Stimulated activated CD8-positive, alpha-beta memory T cell treated with anti-CD3 and anti-CD28 coated beads, Interleukin-12 subunit alpha, Interleukin-12 subunit beta, amount 100 ng/mL, for 1 hour (primary cell): ENCODE measurements at places on chromosomes 3 and 15.
A peak's percentile ranks its signal among the peaks of the same experiment; 100 is the strongest.

DNA sequence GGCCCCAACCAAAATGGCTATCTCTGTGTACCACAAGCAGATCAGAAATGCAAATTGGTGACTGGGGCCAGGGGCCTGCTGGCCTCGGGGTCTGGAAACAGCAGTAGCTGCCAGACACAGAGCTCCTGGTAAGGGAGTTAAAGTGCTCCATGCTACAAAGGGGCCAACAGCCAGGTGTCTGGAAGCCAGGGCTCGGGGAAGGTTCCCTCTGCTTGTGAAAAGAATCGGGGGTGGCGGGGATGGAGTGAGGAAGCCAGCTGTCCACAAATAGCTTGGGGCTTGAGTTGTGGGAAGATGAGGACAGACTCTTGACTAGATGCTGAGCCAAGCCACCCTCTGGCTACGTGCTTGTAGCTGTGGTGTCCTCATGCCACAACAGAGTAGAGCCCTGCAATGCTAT, 39.3 kb downstream of the CHRD start:
- no peak for DNase-seq

DNA sequence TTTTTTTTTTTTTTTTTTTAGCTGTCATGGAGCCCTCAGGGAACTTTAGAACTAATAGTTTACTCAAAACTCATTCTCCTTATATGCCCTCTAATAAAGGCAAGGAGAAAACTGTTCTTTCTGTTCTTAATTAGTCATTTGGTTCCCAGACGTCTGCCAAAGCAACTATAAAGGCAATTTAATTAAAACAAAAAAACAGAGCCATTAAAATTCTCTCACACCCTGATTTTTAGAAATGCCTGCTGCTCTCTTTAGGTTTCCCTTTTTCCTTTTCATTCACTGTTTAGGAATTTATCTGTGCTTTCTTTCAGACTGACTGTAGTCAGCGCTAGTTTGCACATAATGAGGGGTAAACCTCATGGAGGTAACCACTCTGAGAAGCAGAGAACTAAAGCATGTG, 463.6 kb upstream of the THRB start:
- DNase-seq, result no peak

DNA sequence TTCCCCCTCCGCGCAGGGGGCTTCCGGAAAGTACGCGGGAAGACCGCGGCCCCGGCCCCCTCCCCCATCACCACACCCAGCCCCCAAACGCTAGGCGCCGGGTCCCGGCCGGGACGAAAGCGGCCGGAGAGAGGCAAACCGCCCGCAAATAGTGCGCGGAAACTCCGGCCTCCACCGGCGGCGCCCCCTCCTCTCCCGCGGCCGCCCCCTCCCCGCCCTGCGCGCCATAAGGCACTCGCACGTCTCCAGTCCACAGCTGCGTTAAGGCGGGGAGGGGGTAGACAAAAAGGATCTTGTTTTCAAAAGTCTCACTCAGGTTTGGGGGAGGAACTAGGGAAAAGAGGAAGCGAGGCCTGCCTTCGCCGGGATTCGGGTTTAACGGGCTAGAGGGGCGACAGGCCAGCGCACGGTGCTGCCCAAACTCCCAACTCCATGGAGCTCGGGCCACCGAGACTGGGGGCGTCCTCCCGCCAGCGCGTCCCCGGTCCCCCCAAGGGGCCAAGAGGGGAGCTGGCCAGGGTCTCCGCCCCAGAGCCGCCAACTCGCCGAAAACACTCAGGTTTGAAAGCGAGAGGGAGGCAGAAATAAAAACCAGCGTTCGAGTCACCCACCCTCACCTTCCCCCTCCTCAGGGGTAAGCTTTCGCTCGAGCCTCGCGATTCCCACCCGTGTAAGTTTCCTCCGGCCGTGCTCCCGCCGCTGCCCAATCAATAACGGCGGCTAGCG, 1.8 kb downstream of the ANP32A start:
- DNase-seq, result no peak

- no peak for DNase-seq
Measured at GRCh38 chr3:181696626-181697230, 15.0 kb upstream of the SOX2 start.

DNA sequence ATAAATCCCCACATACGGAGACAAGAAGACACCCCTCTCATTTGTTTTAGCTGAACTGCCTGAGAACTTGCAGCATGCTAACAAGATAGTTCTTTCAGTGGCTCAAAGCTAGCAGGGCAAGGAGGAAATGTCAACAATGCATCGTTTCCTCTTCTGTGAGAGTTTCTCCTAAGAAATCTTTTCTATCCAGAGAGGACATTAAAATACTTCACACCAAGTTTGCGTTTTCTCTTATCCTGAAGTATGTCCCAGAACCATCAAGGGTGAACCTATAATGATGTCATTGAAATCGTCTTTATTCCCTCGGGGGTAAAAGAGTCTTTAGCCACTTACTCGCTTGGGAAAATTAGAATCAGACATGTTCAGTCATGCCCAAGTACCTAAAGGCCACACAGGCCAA, 541.7 kb upstream of the MDFIC2 start:
- no peak for DNase-seq

DNA sequence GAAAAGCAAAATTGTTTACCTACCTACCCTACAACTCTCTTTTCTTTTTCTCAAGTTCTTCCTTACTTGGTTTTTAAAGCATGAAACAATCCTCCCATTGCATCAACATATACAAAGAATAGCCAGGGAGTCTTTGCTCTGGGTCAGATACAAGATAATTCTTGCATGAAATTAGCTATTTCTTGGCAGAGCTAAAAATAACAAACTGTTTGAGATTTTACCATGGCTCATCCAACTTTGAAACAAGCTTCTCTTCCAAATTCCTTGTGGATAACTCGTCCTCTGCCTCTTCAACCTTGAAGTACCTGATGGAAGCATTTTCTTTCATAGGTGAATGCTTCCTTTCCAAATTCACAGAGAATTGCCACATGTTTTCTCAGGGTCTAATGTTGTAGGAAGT, 9.2 kb upstream of the CBLB start:
- no peak for DNase-seq

GRCh38 chr3:76038949-76039348, 253.6 kb upstream of the ZNF717 start:
- DNase-seq, result no peak

DNA sequence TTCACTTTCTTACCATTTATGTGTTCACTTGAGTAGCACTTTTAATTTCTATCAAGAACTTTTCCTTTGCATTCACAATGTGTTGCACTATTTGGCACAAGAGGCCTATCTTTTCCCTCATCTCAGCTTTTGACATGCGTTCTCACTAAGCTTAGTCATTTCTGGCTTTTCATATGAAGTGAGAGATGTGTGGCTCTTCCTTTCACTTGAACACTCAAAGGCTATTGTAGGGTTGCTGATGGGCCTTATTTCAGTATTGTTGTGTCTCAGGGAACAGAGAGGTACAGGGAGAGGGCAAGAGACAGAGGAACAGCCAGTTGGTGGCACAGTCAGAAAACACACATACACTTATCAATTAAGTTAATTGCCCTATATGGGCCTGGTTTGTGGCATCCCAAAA, 127.4 kb upstream of the MLF1 start:
- DNase-seq, result no peak

GRCh38 chr3:108124337-108125152, 33.7 kb upstream of the CD47 start:
- DNase-seq, result peak; percentile 40

DNA sequence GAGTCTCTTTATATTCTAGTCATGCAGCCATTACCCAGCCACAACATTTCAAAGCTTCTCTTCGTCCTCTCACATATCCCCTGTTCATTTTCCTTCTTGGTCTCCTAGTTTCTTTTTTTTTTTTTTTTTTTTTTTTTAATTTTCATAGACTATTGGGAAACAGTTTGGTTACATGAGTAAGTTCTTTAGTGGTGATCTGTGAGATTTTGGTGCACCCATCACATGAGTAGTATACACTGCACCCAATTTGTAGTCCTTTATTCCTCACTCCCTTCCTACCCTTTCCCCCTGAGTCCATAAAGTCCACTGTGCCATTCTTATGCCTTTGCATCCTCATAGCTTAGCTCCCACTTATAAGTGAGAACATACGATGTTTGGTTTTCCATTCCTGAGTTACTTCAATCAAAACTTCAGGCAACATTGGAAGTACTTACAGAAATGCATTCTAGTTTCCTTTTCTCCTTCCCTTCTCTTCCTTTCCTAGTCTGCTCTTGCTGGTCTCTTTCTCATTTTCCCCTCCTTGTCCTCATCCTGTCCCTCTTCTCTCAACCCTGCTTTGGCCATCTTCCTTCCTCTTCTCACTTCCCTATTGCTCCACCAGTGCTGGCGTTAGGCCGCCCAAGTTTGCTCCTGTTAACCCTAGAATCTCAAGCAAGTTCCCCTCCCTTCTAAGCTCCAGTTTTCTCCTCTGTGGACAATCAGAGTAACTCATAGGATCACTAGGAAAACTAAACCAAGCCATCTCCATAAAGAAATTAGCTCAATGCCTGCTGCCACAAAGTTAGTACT, 4.8 kb downstream of the ATP8B4 start:
- DNase-seq, result no peak

DNA sequence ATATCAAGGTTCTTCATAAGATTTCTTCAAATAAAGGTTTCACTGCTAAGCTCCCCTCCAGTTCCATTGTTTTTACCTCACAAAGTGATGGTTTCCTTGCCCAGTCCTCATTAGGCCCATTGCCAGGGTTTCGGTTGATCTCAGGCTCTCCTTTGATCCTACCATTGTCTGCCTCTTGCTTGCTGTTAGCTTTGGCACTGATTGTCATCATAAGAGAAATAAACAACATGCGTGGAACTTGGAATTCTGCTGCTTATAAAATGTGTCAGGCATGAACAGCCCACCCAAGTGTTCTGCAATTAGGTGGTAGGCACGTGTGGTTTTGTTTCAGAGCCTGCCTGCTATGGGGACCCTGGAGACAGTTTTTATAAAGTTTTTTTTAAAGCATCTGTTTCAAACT, 107.6 kb upstream of the BFSP2 start:
- no peak for DNase-seq

GRCh38 chr3:109152320-109152719, 15.8 kb downstream of the C3orf85 start:
- no peak for DNase-seq

- no peak for DNase-seq
Measured at GRCh38 chr3:69747511-69748258, 8.4 kb downstream of the MITF start.

- no peak for DNase-seq
Measured at GRCh38 chr3:35965908-35966307, 326.6 kb downstream of the ARPP21 start.

GRCh38 chr3:48990636-48991469, 812 bp downstream of the P4HTM start:
- DNase-seq, result no peak

DNA sequence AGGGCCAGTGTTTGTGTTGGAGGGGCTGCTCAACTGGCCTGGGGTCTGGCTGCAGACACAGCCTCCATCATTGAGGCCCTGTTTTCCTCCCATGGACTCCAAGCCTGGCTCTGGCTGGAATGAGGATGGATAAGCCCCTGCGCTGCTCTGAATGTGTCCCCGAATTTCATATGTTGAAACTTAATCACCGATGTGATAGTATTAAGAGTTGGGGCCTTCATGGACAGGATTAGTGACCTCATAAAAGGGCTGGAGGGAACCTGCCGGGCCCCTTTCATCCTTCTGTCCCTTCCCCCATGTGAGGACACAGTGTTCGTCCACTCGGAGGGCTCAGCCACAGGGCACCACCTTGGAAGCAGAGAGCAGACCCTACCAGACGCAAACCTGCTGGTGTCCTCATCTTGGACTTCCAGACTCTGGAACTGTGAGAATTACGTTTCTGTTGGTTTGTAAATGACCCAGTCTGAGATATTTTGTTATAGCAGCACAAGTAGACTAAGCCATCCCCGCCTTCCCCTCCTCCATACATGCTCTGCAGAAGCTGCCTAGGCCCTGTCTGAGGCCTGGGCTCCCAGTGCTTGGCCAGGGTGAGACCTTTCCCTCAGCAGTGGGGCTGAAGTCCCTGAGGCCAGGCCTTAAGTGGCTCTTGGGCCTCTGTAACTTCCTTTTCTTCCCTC, 3.8 kb upstream of the LCTL start:
- no peak for DNase-seq

DNA sequence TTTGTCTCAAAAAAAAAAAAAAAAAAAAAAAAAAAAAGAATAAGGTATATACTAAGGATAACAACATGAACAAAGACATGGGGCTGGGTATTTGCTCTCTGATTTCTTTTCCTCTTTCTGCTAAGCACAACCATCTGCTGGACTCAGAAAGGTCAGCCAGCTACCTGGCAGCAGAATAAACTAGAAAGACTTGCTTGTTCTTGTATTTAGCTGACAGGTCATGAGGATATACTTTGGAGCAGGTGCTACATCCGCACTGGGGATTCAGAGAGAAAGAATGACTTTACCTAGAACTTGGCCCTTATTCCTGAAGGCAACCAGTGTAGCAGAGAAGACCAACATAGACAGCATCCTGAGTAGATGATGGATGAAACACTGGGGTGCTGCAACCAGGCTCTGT, 550.5 kb downstream of the NTRK3 start:
- no peak for DNase-seq

GRCh38 chr3:56876916-56877315, 75.2 kb upstream of the ARHGEF3 start:
- no peak for DNase-seq

- no peak for DNase-seq
Measured at GRCh38 chr3:82390868-82391267, 629.4 kb upstream of the GBE1 start.

DNA sequence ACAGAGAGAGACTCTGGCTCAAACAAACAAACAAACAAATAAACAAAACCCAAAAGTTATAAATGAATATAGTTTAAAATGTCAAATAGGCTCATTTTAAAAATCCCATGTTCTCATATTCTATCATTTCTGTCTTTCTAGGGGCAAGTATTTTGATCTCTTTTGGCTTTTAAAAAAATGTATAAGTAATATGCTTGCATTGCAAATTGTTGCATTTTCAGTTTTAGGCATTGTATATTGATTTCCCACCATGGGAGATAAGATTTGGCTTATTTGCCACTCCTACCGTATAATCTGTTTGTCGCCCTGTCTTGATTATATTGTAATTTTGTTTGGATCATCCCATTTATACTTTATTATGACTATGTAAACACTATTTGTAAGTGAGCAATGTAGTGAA, 70.6 kb downstream of the PIAS1 start:
- no peak for DNase-seq

GRCh38 chr15:45587863-45588170, 638 bp downstream of the BLOC1S6 start:
- no peak for DNase-seq

DNA sequence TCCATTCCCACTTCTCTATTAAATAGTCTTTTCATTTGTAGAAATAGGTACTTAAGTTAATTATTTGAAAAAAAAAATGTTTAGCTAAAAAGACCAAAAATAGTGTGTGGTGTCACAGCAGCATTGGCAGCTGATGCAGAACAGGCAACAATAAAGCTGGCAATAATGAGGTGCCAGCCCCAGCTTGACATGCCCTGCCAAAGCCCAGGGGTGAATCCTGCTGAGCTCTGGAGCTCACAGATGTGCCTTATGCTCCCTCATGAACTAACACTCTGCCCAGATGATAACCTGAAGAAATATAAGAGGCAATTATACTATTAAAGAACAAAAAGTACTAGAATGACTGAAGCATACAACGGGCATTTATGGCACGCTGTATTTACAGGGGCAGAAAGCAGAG, 63.8 kb downstream of the IGSF11 start:
- DNase-seq, result no peak

- DNase-seq, result no peak
Measured at GRCh38 chr3:141680620-141681389, 57.3 kb upstream of the RNF7 start.
